ENCODE measurements at places on chromosomes 7 and 10.
A peak's percentile ranks its signal among the peaks of the same experiment; 100 is the strongest.

- DNase-seq = no peak
Measured at GRCh38 chr7:4882169-4883032, 1.1 kb downstream of the RADIL start.

- DNase-seq = no peak
Measured at GRCh38 chr10:3749011-3749410, 36.0 kb downstream of the KLF6 start.

GRCh38 chr7:35725280-35725680 lies 30.3 kb upstream of the HERPUD2 start:
- DNase-seq = no peak

- DNase-seq = no peak
Measured at GRCh38 chr7:114644455-114644854, 229.8 kb downstream of the FOXP2 start.

DNA sequence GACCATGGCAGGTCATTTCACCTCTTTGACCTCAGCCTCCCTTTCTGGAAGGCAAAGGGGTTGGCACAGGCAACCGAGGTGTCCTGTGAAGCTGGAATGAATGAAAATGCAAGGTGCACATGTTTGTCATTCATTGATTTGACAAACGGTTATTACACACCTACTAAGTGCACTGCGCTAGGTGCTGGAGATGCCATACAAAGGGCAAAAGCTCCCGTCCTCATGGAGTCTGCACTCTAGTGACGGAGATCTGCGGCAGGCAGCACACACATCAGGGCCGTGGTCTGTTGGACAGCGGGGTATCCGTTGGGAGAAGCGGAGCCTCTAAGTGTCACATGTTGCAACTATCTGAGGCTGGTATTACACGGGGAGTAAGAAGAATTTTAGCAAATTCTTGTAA lies 44.2 kb downstream of the PRF1 start:
- no peak for DNase-seq

DNA sequence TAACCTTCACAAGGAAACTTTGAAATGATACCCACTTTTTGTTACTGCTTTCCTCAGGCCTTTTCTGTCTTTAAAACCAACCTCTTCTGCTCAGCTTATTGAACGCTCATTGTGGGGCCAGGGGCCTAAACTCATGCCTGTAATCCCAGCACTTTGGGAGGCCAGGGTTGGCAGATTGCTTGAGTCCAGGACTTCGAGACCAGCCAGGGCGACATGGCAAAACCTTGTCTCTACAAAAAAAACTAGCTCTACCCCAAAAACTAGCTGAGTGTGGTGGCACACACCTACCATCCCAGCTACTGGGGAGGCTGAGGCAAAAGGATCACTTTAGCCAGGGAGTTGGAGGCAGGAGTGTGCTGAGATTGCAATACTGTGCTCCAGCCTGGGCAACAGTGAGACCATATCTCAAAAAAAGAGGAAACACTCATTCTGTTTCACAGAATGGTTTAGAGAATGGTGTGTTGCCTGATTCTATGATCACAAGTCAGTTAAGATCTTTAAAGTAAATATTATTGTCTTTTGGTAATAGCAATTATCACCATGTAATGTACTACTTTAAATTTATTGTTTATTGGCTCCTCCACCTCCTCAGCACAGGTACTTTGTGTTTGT lies 51.1 kb downstream of the KCTD7 start:
- no peak for DNase-seq

DNA sequence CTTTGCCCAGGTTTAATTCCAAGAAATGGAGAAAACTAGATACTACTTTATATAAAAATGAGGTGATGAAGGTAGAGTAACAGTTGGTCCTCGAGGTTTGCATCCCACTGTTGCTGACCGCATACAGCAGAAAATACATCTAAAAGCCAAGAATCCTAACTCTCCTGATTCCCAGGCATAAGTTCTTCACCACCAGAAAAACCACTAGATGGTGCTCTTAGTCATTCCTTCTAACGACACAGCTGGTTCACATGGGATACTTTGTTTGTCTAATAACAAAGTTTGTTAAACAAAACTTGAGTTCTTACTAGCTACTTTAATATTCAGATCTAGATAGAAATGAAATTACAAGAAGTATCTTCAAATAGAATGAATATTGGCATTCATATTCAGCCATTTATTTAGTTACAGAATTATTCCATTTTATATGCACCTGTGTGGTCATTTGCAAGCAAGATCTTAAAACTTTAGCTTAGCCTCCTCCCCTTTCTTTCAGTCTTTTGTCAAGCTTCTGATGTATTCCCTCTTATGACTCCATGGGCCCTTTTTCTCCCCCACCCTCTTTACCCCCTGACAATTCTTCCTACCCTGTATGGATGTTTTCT lies 54.1 kb upstream of the CYP26C1 start:
- peak; percentile 82 for DNase-seq

DNA sequence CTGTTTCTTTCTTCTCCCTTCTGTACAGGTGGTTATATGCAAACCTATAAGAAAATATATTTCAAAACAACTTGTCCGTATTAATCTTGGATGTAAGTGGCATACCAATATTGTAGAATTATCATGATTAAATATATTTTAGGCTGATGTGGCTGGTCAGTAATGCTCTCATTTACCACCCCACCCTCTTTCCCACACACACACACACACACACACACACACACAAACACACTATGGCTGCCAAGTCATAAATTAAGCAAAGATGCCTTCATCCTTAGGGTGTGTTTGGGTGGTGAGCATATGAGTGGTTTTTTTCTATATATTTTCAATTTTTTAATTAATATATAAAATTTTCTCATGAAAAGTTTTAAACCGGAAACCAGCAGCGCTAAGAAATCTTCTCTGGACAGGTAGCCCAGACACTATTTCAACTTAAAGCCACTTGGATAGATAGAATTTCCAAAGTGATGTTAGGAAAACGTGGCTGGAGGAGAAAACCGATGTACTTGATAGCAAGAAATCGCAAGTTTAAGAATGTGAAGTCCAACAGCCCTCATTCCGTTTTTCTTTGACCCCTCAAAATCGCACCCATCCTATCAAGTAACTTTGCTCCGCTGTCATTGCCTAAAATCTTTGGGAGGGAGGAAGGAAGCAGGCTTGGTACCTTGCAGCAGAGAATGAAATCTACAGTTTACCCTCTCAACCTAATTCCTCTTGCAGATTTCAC lies 171.7 kb downstream of the FAM107B start:
- DNase-seq = no peak

DNA sequence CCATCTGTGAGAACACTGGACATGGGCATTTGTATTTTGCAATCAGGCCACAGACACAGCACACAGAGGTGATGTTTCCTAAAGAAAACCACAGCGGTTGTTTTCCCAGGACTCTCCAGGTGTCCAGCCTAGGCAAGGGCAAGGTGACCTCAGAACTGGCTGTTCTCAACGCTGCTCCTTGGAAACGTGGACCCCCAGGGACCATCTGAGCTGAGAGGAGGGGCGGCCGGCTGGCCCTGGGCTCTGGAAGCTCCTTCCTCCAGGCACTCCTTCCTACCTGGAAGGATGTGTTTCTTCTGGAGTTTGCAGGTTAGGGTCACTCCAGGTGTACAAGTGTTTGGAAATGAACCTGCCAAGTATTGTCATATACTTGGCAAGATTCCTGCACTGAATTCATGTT lies 103.1 kb downstream of the ADARB2 start:
- no peak for DNase-seq

- no peak for DNase-seq
Measured at GRCh38 chr7:12107841-12108254, 103.2 kb upstream of the TMEM106B start.

DNA sequence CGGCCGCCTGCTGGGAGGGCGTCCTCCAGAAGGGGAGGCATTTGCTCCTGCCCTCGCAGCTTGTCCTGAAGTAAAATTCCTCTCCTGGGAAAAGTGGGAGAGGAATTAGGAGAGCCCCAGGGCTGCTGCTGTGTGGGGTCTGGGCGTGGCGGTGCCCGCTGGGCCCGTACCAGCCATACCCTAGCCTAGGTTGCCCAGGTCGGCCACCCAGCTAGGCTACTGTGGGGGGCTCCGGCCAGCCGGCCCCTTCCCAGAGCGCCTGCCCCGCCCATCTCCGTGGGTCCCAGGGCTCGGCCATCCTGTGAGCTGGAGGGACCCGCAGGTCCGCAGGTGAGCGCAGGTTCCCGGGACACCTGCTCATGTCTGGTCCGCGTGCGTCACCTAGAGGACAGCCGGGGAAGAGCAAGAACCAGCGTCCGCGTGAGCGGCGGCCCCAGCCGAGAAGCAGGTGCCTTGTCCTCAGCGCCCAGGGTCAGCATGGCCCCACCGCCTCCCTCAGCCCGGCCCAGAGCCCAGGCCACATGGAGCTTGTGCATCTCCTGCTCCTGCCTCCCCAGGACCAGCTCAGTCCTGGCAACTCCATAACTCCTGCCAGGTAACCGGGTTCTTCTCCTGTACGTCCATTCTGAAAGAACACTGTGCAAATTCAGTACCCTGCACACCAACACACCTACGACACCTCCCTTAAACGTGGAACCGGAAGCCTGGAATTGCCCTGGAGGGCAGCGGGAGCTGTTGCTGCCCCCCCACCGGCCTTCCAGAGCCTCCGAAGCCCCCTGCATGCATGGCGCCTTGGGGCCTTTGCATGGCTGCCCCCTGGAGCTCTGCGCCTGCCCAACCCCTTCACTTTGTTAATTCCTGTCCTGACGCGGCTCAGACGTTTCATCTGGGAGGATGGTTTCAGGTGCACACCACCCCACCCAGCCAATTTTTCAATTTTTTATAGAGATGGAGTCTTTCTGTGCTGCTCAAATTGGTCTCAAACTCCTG lies 22.8 kb upstream of the FOXL3 start:
- no peak for DNase-seq

DNA sequence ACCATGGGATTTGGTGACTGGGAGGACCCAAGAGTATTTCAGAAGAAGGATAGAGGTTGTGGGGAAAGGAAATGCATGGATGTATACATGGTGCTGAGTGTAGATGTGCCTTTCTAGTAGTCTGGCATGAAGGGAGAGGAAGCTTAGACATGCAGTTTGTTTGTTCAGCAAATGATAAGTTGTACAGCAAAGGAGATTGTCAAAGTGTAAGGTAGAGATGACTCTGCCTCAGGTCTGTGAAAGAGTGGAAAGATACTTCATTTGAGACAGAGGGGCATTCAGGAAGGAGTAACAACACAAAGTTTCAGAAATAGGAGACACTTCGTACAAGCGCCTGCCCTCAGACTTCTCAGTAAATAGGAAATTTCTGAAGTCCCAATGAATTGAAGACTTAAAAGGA lies 152.3 kb downstream of the CELF2 start:
- no peak for DNase-seq

Data from hematopoietic multipotent progenitor cell treated with erythropoietin and hydrocortisone succinate and interleukin-3 and kit ligand, for 17 days (in vitro differentiated cells).